Neural progenitor cell (in vitro differentiated cells): ENCODE measurements at places on chromosomes 1 and 21.

DNA sequence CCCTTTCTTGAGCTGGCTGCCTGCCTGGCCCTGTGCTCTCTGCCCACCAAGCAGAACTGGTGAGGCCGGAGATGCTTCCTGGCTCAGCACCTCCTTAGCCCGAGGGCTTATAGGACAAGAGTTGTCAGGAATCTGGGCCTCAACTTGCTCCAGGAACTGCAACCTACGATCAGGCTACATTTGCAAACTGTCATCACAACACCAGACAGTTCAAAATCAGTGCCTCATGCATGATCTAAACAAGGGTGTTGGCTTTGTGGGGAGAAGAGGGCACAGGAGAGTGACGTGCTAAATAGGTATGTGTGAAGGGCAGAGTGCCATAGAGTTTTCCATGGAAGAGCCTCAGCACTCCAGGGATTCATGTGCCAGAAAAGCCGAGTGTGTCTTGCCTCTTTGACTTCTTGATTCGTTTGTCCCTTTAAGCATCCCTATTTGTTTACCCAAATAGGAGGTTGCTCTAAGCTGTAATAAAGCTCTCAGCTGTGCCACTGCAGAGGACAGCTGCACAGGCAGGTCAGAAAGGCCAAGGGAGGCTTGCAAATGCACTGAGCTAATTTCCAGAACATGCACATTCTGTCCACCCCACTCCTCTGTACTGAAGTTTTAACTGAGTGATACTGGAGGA, 30.2 kb upstream of the NEK2 start:
- DNase-seq = no peak

GRCh38 chr1:243293941-243294722, 38.3 kb downstream of the SDCCAG8 start:
- peak; percentile 3 for DNase-seq

GRCh38 chr1:171910786-171911185, 69.5 kb downstream of the DNM3 start:
- DNase-seq = no peak

- DNase-seq = no peak
Measured at GRCh38 chr21:43287111-43287760, 118.4 kb downstream of the CRYAA start.

- peak; percentile 84 for DNase-seq
Measured at GRCh38 chr1:178629252-178630154, 95.5 kb upstream of the RALGPS2 start.

DNA sequence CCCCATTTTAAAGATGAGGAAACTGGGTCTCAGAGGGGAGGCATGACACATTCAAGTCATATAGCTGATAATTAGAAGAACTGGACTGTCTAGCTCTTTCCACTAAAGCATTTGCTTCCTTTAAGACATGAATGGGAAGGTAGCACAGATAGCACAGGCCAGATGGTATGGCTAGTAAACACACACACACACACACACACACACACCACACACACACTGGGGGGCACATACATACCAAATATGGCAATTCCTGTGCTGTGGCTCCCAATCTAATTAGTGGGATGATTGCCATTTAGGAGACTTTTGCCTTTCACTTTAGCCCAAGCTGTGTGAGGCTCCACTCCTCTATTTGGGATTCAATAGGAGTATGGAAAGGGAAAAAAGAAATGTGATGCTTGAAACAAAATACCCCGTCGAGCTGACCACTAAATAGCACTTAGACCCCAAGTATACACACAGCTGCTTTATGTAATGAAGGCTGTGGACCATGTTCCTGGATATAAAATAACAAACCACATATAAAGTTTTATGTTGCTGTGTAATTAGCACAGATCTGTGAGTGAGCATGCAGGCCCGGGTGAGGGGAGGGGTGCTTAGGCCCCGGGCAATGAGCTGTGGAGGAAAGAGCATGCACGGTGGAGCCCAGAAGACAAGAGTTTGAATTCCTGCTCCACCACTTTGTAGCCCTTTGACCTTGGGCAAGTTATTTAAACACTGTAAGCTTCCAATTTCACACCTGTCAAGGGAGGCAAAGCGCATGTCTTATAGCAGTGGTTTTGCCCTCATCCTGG, 6.8 kb upstream of the TRABD2B start:
- DNase-seq = peak; percentile 36

GRCh38 chr1:161117759-161118581, at the start of the genes NIT1 and PFDN2:
TSS of gene NIT1 (plus strand) at chr1:161118105. CDS start at chr1:161118177, 72 bp downstream.
TSS of gene PFDN2 (minus strand) at chr1:161118037. CDS start at chr1:161118026, 11 bp downstream.
- peak; percentile 94 for DNase-seq

DNA sequence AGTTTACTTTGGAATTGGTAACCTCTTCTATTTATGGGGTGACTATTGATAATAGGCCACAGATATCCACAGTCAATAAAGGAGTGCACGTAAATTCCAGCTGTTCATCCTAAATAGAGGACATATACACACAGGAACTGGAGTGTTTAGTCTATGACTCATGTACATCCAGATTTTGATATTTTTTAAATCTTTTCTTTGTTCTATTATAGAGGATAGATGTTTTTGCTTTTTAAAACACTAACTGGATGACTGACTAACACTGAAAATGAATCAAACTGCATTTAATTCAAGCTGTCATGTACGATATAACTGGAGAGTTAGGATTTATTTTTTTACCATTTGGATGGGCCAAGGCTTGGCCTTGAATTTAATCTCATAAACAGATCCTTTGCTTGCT, 45.9 kb downstream of the RGL1 start:
- no peak for DNase-seq

DNA sequence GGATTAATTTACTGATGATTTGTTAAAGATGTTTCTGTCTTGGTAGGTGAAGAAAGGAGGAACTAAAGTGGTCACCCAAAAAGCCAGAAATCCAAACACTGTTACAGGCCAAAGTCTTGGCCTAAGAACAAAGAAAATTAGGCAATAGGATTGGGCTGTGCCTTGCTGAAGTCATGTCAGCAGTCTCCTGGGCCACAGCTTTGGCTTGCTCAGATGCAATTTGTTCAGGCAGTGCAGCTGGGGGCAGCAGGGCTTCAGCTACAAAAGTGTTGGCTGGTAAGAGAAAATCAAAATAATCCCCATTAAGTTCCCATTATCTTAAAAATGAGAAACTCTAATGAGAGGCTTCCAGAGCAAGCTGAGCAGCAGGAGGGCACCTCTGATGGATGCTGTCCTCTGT, 14.0 kb upstream of the RAP1A start:
- DNase-seq = no peak

- DNase-seq = no peak
Measured at GRCh38 chr1:47507144-47507543, 69.3 kb downstream of the FOXD2 start.

- no peak for DNase-seq
Measured at GRCh38 chr21:35868005-35868868, 192.1 kb downstream of the SETD4 start.

DNA sequence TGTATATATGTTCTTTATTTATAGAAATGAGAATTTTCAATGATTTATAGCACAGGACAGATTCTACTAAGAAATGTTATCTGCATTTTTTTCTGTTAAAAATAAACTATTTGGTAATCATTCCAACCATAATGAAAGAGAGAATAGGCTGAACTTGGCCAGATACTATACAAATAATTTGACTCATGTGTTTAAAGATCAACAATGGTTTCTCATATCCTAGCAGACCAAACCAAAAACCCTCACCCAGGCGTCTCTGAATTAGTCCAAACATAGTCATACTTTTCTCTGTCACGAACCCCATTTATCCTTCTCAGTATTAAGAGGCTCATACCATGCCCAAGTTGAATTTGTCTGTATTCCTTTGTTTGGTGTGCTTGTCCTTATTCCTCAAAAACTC, 40.3 kb downstream of the RPE65 start:
- no peak for DNase-seq

- DNase-seq = no peak
Measured at GRCh38 chr1:183598386-183598785, 8.1 kb upstream of the NCF2 start.

- no peak for DNase-seq
Measured at GRCh38 chr1:166907763-166908162, 31.7 kb upstream of the TADA1 start.

DNA sequence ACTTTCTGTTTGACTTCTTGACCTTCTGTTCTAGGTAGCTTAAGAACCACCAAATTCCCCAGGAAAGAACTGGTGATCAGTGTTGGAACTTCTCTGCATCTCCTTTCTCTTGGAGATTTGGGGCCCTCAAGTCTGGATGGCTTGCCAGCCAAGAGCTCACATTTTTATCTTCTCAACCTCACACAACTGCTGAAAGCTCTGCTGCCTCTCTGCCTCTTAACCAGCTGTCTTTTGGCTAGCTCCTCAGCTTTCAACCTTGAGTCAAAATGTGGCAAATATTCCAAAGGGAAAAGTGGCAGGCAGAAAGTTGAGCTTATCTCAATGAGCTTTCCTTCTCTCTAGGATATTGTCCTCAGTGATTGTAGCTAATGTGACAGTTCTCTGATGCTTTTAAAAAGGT, 89.2 kb upstream of the CCDC190 start:
- DNase-seq = no peak

GRCh38 chr1:160779626-160780397, 16.2 kb upstream of the LY9 start:
- DNase-seq = peak; percentile 60

- DNase-seq = no peak
Measured at GRCh38 chr1:50701706-50702317, 258.3 kb downstream of the FAF1 start.

DNA sequence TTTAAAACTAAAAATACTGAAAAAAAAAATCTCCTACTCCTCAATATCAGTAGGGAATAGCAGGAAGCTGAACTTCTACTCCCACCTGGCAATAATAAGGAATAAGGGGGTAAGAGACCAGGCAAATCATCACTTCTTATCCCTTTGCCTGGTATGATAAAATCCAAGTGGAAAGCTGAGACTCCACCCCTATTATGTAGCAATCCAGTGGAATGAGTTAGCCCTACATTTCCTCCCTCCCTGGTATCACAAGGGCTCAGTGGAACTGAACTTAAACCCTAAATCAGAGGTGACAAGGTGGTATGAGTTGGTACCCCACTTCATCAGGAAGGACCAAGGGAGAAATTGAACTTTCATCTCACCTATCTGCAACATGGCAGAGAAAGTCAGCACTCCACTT, 25.7 kb downstream of the TRIM33 start:
- no peak for DNase-seq

- DNase-seq = peak; percentile 88
Measured at GRCh38 chr1:234125283-234125682, 220.8 kb downstream of the SLC35F3 start.

GRCh38 chr1:37437087-37437486, 37.3 kb upstream of the ZC3H12A start:
- DNase-seq = no peak

- no peak for DNase-seq
Measured at GRCh38 chr1:43444151-43444828, 9.4 kb downstream of the HYI start.

DNA sequence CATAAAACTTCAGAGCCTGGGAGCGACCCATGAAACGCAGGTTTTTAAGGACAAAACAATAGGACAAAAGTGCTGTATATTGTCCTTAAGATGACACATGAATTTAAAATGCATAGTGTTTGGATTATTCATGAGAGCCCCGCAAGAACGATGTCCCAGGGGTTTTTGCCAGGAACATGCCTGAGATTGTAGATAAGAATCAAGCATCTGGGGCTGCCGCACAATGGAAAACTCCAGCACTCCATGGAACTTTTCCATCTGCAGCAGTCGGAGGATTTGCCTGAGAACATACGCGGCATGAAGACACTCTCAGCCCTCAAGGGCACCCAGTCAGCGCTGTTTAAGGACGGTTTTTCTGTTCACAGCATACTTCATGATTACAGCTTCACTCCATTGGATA, 5.3 kb upstream of the ERG start:
- DNase-seq = no peak

DNA sequence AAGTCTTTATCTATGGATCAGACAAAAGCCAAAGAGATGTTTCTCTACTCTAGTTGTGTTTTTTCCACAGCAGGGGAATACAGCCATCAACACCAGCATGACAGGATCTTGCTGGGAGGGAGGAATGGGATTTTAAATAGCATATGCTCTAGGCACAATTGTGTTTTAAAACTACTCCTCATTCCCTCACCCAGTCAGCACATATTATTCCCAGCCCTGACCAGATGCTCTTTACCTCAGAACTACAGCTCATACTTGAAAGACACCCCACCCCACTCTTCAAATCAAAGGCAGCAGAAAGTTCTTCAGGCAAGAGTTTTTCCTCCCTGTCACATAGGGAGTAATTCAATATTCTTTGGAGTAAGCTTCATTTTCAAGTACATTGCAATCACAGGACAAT, 46.2 kb upstream of the TBX15 start:
- DNase-seq = no peak

GRCh38 chr1:237031480-237031879, 10.5 kb upstream of the RYR2 start:
- no peak for DNase-seq

- DNase-seq = no peak
Measured at GRCh38 chr1:104195395-104195794, 445.7 kb downstream of the AMY1C start.

DNA sequence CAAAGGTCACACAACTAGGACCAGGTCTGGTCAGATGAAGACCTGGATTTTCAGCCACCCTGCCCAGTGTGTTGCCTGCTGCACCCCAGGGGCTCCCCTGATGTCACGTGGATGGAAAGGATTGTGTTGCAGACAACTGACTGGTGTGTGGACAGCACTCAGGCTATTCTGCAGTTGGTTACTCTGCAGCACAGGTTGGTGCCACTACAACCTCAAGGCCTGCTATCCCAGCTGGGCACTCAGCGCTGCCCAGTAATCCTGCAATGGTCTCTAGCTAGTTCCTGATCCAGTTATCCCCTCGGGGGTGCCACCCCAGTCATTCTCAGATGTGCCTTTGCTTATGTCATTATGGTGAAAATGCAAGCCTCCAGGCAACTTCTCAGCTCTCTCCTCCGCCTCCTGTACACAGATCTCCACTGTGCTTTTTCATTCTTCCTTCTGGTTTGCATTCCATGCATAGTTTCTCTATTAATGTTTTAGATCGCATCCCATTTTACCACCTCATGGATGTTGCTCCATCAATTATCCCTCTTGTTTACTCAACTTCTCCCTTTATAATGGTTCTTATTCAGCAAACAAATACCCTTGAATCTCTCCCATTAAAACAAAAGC, 503.2 kb upstream of the CAMK1G start:
- no peak for DNase-seq

GRCh38 chr1:184116287-184116686, 64.8 kb downstream of the TSEN15 start:
- peak; percentile 1 for DNase-seq

- no peak for DNase-seq
Measured at GRCh38 chr1:116019653-116020253, 43.4 kb downstream of the SLC22A15 start.

- DNase-seq = no peak
Measured at GRCh38 chr1:16088351-16088911, 15.0 kb upstream of the FAM131C start.
